Psoas muscle (tissue), 8 donors: ENCODE measurements at places on chromosomes 16 and 17. TPM values are rescaled to one million over a fixed set of nuclear protein-coding genes. Genes with fewer than 3 reads are reported as not detected.

The SPAG5 gene
- total RNA-seq, result 1.5 TPM

The C1QL1 gene
- total RNA-seq, result not detected

- no peak overlapping the region for H3K27ac ChIP-seq
- DNase-seq, result no peak
- no peaks in the 10 kb centered on the region for H3K36me3 ChIP-seq
- no peak overlapping the region for H3K4me3 ChIP-seq
Observed at GRCh38 chr17:10842658-10843057, 4.8 kb upstream of the PIRT start.

GRCh38 chr16:80564394-80564793, 23.6 kb downstream of the DYNLRB2 start:
- H3K4me3 ChIP-seq, result no peak overlapping the region
- no peaks in the 10 kb centered on the region for H3K4me1 ChIP-seq
- H3K36me3 ChIP-seq, result no peaks in the 10 kb centered on the region
- DNase-seq, result no peak
- H3K27ac ChIP-seq, result no peak overlapping the region

The FBXO39 gene
- total RNA-seq, result 0.30 TPM
